Forelimb muscle (tissue), 1 donor: ENCODE measurements at places on chromosomes 6 and 20.

- no peak for DNase-seq
These were observed 15.2 kb downstream of the SLC35B3 start for GRCh38 chr6:8420031-8420588.

GRCh38 chr20:41643504-41643938 lies 25.3 kb upstream of the CHD6 start:
- DNase-seq: no peak

DNA sequence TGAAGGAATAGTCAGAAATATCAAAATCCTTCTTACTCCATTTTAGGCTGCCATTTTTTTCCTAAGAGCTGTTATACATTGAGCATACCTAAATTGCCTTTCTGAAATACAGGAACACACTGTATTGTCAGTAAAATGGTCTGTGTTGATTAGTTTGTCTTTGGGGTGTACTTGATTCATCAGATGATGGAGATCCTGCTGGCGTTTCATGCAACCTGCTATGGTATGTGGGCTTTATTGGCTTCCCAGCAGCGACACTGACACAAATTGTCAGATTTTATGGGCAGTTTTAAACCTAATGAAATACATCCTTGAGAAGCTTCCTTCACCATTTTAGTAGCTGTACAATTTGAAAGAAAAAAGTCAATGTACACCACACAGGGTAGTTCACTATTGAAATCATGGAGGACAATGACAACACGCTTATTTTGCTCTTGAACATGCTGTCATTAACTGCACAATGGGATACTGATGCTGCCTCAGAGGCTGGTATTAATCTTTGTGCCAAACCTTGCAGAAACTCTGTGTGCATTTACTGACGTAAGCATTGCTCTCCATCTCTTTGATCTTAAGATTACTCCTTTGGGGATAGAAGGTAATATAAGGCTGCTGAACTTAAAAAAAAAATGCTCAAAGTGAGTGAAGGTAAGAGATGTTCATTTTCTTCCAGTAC lies 124.9 kb downstream of the LAMA2 start:
- DNase-seq: no peak

DNA sequence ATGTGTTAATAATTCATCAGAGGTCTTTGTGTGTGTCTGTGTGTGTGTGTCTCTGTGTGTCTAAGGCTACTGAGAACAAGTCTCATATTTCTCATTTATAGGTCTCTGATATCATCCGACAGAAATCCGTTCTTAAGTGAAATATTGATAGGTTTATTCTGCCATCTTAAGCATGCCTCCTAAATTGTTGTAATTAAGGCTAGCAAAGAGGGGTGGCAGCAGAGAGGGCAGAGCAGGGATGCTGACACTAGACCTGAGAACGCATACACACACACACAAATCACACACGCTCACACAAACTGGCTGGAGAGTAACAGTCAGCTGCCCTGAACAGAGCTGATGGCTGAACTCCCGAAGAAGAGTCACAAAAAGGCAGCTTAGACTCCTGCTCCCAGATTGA lies 84.9 kb upstream of the LRFN2 start:
- DNase-seq: no peak

- DNase-seq: no peak
These were observed 178.8 kb downstream of the SCP2D1 start for GRCh38 chr20:18992418-18992817.

DNA sequence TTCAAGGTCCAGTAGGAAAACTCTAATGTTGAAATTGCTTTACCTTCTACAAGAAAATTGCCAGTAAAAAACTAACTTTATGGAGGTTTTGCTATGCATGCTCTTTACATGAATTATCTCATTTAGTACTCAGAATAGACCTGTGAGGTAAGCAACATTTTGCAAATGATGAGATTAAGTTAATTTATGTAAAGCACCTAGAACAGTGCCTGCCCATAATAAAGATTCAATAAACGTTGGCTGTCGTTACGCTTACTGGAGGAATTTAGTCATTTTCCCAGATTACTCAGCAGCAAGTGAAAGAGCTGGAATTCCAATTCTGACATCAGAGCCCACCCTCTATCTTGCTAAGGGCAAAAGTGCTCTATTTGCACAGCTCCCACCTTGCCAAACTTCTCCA lies 69.4 kb upstream of the ARID1B start:
- no peak for DNase-seq

- no peak for DNase-seq
These were observed 16.2 kb upstream of the BLCAP start for GRCh38 chr20:37543828-37544227.

GRCh38 chr6:111503194-111503593 lies 20.2 kb upstream of the REV3L start:
- DNase-seq: no peak

GRCh38 chr6:26215585-26216358 lies 128.5 kb downstream of the HFE start:
- no peak for DNase-seq

GRCh38 chr6:37113976-37114375 lies 56.0 kb upstream of the PIM1 start:
- DNase-seq: no peak

GRCh38 chr6:157853902-157854502 lies 31.0 kb downstream of the SNX9 start:
- DNase-seq: no peak

DNA sequence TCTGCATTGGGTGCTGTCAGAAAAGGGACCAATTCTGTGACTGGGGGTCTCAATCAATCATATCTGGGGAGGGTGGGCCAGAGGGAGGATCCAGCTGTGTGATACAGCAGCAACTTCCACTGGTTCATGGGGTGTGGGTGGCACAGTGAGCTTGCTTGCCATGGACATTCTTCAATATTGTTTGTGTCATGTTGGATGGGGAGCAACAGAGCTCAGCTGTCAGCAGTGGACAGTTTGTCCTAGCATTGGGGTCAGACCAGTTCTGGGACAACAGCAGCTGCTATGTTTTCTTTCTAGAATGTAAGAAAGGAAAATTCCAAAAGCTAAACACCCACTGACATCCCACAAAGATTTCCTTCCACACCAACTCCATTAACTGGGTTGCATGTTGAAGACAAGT lies 221.9 kb upstream of the CDH4 start:
- no peak for DNase-seq

DNA sequence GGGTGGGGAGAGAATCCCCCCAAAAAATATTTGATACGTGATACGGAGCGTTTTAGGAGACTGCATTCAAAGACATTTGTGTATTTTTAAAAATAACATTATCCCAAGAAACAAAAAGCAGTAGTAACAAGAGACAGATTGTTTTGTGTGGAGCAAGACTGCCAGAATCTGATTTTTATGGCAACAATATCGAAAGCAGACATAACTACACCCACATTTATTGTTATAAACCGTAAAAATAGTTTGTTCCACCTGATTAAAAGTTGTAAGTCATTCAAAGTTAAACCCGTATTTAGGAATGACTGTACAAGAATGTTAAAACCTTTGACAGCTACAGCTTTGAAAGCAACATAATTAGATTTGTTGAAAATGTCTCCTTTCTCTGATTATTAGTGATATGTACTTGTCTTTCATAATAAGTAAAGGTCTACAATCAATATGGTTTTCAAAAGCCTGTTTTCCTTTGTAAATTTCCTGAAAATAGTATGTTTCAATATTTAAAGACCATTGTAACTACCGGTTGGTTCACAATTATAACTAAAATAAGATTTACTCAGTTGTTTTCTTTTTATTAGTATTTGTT lies 2.7 kb downstream of the EYA4 start:
- DNase-seq: no peak

DNA sequence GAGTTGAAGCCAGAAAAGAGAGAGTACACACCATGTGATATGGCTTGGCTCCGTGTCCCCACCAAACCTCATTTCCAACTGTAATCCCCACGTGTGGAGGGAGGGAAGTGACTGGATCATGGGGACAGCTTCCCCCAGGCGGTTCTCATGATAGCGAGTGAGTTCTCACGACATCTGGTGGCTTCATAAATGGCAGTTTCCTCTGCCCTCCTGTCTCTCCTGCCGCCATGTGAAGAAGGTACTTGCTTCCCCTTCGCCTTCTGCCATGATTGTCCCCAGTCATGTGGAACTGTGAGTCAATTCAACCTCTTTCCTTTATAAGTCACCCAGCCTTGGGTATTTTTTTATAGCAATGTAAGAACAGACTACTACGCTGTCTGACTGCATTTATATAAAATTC lies 40.3 kb downstream of the TAF4 start:
- no peak for DNase-seq

GRCh38 chr6:18997375-18997826 lies 610.3 kb downstream of the RNF144B start:
- DNase-seq: no peak

GRCh38 chr20:2778602-2779321 lies 21.7 kb downstream of the CPXM1 start:
- DNase-seq: no peak

DNA sequence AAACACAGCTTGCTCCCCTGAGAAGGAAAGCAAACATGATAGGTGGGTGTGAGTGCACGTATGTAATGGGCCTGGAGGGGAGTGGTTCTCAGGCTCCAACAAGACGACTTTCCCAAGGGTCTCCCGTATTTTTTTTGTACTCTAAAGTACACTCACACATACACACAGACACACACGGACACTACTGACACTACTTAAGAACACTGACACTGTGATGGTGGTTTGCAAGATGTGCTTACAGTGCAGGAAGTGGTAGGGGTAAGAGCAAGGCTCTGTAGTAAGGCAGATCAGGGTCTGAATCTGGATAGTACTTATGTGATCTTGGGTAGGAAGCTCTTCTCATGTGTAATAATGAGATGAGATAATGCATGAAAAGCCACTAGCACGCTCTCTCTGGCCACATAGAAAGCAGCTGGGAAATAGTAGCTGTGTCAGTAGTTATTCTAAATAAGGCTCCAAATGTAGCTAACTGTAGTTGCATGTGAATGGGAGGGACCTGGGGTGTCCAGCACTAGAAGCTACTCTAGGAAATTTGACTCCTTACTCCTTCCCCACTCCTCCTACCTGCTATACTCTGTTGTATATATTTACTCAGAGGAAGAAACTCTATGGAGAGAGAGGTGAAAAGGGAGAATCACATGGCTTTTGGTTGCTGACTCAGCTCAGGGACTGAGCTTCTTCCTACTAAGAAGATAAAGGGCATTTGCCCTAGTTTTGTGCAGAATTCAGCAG lies 8.4 kb upstream of the ZBTB24 start:
- no peak for DNase-seq

- DNase-seq: no peak
These were observed 59.4 kb downstream of the GINS1 start for GRCh38 chr20:25466846-25467245.

GRCh38 chr6:95279616-95280015 lies 297.7 kb upstream of the MANEA start:
- peak; percentile 31 for DNase-seq

DNA sequence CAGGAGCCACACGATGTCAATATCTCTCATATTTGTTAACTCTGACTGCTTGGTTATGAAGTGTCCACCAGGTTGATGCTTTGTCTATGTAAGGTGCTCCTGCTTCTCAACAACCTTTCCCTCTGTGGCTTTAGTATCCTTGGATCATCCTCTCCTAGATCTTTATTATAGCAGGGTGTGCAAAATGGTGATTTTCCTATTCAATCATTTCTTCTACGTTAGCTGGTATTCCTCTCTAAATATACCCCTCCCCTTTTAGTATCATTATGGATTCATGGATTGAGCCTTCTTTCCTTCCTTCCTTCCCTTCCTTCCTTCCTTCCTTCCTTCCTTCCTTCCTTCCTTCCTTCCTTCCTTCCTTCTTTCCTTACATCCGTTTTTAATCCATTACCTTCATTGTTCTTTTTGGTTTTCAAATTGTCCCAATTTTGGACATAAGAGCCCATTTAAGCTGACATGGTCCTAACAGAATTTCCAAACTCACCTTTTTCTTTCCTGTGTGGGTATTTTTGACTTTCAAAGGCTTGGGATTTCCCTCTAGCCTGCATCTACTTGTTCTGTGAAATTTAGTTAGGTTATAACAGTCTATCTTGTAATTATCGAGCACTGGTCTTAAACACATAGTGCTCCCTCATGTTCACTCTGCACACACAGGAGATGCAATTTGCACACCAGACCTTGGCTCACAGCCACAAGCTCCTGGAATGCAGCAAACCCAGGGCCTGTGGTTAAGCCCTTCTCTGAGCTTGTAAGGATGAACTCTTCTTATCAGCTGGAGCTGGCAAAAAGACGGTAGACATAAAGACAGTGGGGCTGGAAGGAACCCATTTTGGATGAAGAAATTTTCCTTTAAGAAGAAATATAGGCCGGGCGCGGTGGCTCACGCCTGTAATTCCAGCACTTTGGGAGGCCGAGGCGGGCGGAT lies 109.9 kb downstream of the SLC24A3 start:
- DNase-seq: no peak

DNA sequence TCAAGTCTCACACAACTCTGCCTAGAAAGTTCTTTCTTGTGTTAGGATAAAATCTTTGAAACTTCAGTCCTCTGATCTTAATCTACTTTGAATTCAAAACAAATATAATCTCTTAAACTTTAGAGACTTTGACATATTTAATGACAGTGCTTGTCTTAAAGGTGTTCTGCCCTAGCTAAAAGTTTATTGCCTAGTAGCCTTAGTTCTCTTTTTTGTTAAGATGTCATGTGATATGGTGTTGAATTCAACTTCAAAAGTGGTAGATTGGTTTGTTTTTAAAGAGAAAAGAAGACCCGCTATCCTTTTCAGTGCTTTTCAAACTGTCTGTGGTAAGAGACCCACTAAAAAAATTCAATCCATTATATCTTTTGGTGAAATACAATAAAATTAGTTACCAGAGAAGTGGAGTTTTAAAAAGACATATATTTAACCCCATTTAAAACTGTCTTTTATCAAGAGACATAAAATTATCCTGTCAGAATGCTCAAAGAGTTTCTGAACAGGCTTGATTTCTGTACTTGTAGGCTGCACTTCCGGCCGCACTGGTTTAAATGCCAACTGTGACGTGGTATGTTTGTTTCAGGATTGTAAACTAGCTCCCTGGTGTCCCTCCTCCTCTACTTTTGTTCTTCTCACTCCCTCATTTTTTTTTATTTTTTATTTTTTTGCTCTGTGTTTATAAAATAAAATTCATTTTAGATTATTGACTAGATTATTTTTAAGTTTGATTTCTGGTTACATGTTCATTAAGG lies 76.5 kb downstream of the QKI start:
- DNase-seq: no peak
